ENCODE measurements at places on chromosomes 1 and 21. TPM values are rescaled to one million over a fixed set of nuclear protein-coding genes. Genes with fewer than 3 reads are reported as not detected.

DNA sequence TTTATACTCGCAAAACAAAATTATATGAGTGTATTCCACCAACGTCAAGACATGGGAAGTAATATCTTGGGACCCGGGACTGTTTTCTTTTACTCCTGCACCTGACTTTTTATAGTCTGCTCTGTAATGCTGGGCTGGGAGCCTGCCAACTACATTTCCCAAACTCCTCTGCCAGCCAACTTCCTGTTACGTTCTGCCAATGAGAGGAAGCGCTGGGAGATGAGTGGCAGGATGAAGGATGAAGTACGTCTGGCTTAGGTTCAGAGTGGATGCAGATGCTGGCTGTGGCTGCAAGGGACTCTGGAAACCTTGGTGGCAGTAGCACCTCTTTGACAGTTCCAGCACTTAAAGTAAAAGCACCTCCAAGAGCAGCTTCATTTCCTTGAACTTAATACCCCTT, 59.6 kb downstream of the USP24 start:
- DNase-seq, result no peak

- no peak for DNase-seq
Observed at GRCh38 chr1:161792740-161793139, 26.6 kb downstream of the ATF6 start.

- no peak for DNase-seq
Observed at GRCh38 chr21:42653231-42654061, at the start of gene PDE9A. TSS of gene PDE9A (plus strand) at chr21:42653621. CDS start at chr21:42653815, 194 bp downstream.

GRCh38 chr1:220770245-220770913, 16.3 kb upstream of the MTARC1 start:
- no peak for DNase-seq

DNA sequence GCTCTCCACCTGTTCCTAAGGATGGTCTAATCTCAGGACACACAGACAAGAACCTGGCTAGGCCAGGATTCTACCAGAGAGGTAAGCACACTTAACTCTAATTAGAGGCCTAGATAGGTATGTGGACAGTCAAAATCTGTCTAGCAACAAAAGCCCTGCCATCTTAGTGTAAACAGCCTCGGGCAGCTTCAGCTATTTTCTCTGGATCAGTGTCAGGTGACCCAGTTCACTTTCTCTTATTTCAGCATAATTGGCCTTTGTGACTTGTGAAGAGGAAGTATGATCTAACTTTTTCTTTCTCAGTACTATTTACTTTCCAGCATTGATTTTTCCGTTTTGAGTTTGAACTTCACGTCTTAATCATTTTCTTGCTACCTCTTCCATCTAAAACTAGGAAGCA, 217.7 kb downstream of the CRB1 start:
- DNase-seq, result no peak

DNA sequence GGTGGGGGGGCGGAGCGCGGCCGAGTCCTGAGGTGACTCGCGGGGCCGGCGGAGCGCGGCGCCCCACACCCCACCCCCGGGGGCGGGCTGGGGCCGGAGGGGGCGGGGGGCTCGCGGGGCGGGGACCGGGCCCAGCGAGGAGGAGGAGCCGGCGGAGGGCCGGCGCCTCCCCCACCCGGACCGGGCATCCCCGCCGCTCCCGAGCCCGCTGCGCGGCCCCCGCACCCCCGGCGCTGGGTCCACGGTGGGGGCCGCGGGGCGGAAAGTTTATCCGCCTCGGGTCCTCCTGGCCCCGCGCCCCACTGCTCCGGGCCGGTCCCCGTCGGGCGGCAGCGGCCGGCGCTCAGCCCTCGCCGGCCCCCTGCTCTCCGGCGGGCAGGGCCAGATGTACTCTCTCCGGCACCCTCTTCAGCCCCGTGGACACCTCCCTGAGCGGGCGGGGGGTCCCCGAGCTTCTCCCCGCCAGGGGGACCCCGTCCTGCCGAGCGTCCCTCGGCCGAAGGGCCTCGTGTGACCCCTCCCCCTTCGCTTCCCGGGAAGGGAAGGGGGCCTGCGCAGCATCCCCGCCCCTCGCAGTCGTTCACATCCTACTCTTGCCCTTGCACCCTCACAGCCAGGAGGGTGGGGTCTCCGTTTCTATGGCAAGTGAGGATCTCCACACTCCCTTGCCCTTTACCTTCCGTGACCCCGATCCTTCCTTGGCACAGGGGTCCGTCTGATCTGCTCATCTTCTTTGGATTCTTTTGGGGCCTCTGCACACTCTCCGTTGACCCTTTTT, 663 bp downstream of the CAMTA1 start:
- DNase-seq, result peak; percentile 51

DNA sequence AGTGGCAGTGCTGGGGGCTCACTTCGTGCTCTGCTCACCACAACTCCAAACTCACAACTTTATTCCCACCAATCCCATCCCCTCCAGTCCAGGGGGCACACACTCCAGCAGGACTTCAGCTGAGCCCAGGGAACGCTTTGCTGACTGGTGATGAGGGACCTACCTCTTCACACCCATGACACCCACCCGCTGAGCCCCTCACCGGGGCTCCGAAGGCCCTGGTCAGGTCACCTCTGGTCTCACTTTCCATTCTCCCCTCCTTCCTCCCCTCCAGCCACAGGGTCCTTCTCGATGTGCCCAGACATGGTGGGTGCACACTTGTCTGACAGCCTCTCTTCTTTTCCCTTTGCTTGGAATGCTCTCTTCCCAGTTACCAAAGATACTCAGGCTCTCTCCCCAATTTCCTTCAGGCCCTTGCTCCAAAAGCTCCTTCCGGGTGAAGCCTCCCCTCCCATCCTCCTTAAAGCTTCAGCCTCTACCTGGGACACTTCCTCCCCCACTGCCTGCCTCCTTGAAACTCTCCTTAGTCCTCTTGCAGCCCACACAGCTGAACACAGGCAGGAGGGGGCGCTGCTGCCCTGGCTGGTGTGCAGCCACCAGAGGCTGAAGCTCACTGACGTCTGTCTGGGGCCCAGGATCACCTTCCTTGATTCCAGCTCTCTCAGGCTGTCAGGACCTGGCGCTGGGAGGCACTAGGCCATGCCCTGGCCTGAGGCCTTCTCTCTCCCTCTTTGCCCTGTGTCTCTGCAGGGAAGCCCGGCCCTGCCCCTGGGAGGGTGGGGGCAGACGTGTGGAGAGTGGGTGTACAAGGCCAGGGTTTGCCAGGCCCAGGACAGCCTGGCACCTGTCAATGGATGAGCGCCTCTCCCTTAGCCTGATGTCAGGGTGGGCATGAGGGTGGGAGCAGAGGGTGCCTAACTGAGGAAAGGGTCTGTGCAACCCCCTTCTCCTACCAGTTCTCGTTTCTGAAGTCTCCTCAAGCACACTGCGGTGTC, 1.6 kb downstream of the KCNE1 start:
- DNase-seq, result peak; percentile 69

- DNase-seq, result no peak
Observed at GRCh38 chr1:10633416-10633815, 158.7 kb downstream of the PEX14 start.

DNA sequence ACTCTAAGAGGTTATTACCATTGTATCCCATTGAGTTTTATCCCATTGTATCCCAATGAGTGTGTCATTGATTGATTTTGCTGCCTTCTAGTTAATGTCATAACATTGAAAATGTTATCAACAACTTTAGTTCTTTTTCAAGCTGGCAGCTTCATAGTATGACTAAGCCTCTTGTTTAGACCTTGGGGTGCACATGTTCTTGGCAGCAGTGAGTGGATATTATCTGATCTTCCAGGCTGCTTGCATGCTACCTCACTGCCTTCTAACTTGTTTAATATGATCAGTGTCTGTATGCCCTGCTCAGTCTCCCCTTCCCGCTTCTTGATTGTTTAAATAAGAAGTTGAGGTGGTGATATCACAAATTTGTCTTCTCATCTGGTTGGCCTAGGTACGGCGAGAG, 24.6 kb downstream of the NTPCR start:
- DNase-seq, result no peak

- no peak for DNase-seq
Observed at GRCh38 chr1:33152685-33153432, 29.0 kb downstream of the TRIM62 start.

GRCh38 chr1:200535605-200536004, 84.9 kb downstream of the KIF14 start:
- DNase-seq, result no peak

DNA sequence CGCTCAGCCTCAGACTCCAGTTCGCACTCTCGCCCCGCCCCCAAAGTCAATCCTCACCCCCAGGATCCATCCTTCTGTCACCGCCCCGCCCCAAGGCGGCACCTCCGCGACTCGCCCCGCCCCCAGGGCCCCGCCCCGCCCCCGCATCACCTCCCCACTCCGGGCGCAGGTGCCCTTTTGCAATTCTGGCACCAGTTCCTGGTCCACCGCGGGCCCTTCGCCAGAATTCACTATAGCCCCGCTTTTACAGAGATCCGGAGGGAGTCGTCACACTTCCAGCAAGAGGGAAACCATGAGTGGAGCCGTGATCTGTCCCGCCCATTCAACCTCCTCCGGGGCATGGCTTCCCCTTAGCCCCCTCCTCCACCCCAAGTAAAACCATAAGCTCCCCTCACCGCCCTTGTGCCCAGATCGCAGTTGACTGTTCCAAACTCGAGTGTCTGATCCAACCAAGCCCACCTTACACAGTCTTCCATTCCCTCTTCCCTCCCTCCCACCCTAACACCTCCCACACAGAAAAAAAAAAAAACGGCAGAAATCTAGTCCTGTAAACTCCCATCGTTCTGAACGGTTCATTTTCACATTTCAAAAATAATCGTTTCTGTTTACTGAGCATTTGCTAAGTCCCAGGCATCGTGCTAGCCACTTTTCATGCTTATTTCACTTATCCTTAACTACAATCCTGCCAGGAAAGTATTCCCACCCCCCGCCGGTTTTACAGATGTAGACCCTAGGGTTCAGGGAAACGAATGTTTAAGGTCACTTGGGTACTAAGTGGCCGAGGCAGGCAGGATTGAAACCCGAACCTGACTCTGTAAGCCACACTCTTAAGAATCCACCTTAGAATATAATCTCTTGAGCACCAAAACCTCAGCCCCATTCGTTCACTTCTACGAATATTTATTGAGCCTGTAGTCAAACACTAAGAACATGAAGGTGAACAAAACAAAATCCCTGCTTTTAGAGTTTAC, 1.3 kb upstream of the DNAJC16 start:
- DNase-seq, result no peak

DNA sequence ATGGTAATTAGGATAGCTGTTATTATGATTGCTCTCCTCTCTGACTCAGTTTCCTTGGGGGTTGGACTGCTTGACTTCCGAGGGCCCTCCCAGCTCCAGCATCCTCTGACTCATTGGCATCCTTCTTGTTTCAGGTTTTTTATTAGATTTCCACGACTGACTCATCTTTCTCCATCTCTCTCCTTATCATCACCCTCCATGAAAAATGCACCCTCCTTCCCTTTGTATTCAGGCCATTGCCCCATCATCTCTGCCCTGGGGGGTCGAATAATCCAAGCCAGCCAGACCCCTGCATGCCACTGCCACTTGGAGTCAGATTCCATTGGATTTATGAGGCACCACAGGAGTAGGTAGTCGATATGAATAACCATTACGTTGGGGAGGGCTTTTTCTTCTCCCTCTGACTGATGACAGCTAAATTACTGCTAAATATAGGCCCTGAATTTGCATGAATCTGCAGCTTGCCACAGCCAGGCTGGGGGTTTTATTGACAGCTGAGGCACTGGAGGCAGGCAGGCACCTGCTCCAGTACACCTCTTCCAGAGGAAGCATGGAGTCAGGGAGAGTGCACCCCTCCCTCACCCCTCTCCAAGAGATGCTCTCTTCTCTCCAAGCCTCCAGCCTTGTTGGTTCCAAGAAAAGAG, 91.7 kb downstream of the C1orf94 start:
- no peak for DNase-seq

GRCh38 chr1:62688687-62689085, 500 bp upstream of the DOCK7 start:
- DNase-seq, result no peak

- DNase-seq, result no peak
Observed at GRCh38 chr1:168843401-168843800, 114.4 kb upstream of the DPT start.

DNA sequence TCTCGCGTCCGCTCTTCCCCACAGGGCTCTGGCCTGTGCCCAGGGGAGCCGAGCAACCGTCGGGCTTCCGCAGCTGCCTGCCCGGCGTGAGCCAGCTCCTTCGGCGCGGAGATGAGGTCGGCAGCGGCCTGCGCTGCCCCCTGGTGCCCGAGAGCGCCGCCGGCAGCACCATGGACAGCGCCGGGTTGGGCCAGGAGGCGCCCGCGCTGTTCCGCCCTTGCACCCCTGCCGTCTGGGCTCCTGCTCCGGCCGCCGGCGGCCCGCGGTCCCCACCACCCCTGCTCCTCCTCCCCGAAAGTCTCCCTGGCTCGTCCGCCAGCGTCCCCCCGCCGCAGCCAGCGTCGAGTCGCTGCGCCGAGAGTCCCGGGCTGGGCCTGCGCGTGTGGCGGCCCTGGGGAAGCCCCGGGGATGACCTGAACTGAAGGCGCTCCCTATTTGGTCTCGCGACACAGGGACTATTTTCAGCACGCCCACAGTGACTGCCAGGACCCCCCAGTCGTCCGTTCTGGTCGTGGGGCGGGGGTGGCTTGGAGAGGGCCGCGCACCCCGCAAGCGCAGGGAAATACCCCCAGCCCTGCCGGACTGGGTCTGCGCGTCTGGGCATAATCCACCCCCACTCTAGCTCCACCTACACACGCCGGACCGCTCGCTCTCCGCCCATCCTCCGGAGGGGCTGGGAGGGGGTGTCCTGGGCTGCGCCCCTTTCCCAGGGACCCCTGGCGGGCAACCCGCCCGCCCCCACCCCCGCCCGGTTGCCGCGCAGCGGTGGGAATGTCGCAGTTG, 1.3 kb downstream of the HES3 start:
- DNase-seq, result peak; percentile 85

DNA sequence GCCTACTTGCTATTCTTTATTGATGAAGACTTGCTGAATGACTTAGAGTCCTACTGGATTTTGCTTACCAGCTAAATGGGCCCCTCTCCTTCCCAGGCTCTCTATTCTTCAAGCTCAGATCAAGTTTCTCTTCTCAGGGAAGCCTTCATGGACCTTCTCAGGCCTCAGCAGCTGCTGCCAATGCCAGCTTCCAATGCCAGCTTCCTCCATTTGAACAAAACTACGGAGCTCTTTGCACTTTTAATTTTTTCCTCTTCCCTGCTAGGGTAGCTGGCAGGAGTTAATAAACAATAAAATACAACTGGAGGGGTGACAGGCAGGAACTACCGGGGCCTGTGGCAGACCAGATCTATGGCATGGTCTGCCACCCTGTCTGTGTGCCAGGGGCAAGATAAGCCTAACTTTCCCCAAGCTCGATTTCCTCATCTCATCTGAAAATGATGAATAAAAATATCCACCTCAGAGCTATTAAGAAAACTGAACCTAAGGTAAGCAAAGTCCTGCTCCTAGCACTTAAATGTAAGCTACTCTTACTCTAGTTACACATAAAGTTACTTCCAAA, 995 bp upstream of the IPO13 start:
- no peak for DNase-seq

DNA sequence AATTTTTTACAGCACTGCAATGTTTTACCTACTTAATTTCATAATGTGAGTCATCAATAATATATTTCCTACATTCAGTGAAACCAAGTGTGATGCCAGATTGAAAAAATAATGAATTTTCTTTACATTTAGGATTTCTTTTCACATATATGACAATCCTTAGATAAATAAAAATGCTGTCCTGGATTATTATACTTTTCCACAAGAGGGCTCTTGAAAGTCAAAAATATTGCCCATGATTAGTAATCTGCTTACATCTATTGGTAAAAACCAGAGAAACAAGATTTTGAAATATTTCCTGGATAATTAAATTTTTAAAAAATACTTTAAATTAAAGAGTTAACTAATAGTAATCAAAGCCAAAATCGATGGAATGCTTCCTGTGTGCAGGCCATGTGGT, 86.8 kb upstream of the PLPPR4 start:
- no peak for DNase-seq

The IFI44 gene
- total RNA-seq, result 19.7 TPM

The C1orf226 gene
- total RNA-seq, result 11.8 TPM

The ELOA gene
- 45.6 TPM for total RNA-seq

The LCE3D gene
- total RNA-seq, result not detected

The VHLL gene
- total RNA-seq, result not detected

The TNNT2 gene
- total RNA-seq, result 1.4 TPM
